ENCODE measurements at places on chromosomes 2 and 18.

DNA sequence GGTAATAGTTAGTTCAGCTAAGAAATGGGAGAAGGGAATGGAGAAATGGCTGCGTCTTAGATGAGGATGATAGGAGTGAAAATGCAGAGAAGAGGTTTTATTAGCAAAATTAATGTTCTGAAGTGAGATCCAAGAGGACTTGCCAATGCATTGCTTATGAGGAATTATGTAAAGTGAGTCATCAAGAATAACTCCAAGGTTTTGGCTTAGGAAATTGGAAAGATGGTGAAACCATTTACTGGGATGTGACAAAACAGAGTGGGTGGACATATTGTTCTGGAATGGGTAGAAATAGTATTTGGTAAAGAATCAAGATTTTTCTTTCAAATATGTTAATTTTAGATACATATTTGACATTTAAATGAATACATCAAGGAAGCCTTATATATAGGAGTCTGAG, 306.6 kb upstream of the CYRIA start:
- H3K4me1 ChIP-seq, result no peaks in the 10 kb centered on the region
- no peak overlapping the region for H3K4me3 ChIP-seq
- no peak overlapping the region for H3K27ac ChIP-seq

DNA sequence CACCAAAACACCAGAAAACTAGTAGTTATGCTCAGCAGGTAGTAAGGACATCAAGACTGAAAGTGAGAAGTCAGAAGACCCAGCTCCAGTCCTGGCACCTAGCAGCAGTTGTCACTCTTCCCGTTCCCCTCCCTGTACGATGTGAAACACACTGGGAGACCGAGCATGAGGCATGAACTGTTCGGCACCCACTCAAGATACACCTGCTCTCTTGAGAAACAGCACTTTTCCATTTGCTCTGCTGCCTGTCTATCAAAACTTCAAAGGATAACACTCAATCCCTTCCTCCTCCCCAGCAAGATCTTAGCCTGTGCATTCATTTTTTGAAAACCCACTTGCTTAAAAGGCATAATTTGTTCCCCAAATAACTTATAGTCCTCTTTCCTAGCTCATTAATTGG, 123.9 kb downstream of the PLEKHM3 start:
- H3K4me3 ChIP-seq, result no peak overlapping the region
- H3K27ac ChIP-seq, result no peak overlapping the region
- H3K4me1 ChIP-seq, result peaks cover 10% of the 10 kb centered on the region
- H3K27me3 ChIP-seq, result no peaks in the 10 kb centered on the region
- peaks cover 7% of the 10 kb centered on the region for H3K36me3 ChIP-seq

GRCh38 chr2:238997137-238997390, 149.2 kb downstream of the TWIST2 start:
- no peaks in the 10 kb centered on the region for H3K4me1 ChIP-seq
- no peak overlapping the region for H3K4me3 ChIP-seq
- H3K27ac ChIP-seq, result no peak overlapping the region
- H3K36me3 ChIP-seq, result no peaks in the 10 kb centered on the region

- H3K36me3 ChIP-seq, result no peaks in the 10 kb centered on the region
- DNase-seq, result no peak
- H3K27ac ChIP-seq, result no peak overlapping the region
- H3K4me1 ChIP-seq, result no peaks in the 10 kb centered on the region
- no peak overlapping the region for H3K4me3 ChIP-seq
These were observed 692.9 kb downstream of the SLC4A3 start for GRCh38 chr2:220320326-220320725.

GRCh38 chr2:140455315-140455714, 1675.1 kb upstream of the NXPH2 start:
- no peak overlapping the region for H3K4me3 ChIP-seq
- no peak for DNase-seq
- no peaks in the 10 kb centered on the region for H3K27me3 ChIP-seq
- no peaks in the 10 kb centered on the region for H3K4me1 ChIP-seq

DNA sequence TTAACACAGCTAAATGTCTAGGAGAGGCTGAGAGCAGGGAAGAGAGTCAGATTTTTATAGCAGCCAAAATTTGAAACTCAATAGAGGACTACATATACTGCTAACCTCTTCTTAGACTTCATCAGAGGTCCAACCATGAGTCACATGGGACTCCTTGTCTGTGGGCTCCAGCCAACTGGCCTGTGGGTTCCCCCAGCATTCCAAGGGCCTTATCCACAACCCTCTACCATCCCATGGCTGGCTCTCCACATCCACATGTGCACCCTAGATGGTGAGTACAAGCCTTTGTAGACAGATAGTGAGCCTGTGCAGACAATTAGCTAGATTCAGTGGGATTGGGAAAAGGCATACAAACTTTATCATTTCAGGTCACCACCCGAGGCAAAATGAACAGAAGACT, 901.9 kb upstream of the ZEB2 start:
- no peak overlapping the region for H3K27ac ChIP-seq
- H3K27me3 ChIP-seq, result peaks cover 74% of the 10 kb centered on the region
- no peaks in the 10 kb centered on the region for H3K4me1 ChIP-seq
- DNase-seq, result no peak
- no peaks in the 10 kb centered on the region for H3K36me3 ChIP-seq

- no peak overlapping the region for H3K27ac ChIP-seq
- no peak overlapping the region for H3K4me3 ChIP-seq
- no peaks in the 10 kb centered on the region for H3K4me1 ChIP-seq
- no peak for DNase-seq
These were observed 52.2 kb downstream of the NXPH2 start for GRCh38 chr2:138727956-138728355.
